ENCODE measurements at places on chromosomes 2 and 18.

- DNase-seq = no peak
Measured at GRCh38 chr2:88190808-88191721, 20.9 kb downstream of the THNSL2 start.

DNA sequence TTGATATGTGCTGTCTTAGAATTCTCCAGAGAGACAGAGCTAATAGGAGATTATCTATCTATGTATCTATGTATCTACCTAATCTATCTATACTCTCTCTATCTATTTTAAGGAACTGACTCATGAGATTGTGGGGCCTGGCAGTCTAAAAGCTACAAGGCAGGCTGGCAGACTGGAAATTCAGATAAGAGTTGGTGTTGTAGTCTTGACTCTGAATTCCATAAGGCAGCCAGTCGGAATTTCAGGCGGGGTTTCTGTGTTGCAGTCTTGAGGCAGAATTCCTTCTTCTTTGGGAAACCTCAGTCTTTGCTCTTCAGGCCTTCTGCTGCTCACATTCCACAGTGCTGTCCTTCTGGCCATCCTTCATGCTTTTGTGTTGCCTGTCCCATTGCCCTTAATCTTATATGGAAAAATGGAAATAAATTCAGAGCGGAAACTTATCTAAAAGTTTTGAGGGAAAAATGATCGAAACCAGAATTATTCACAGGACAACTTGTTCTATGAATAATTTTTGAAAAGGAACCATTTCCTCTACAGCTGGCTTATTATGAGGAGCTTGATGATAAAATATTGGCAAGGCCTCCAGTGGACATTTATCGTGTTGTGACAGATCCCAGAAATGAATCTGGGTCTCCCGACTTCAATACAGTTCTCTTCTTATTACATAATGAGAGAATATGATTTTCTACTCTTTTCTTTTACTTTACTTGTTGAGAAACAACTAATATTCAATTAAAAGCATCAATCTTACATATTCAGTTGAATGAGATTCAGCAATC lies 10.8 kb downstream of the IL1RL1 start:
- DNase-seq = no peak

DNA sequence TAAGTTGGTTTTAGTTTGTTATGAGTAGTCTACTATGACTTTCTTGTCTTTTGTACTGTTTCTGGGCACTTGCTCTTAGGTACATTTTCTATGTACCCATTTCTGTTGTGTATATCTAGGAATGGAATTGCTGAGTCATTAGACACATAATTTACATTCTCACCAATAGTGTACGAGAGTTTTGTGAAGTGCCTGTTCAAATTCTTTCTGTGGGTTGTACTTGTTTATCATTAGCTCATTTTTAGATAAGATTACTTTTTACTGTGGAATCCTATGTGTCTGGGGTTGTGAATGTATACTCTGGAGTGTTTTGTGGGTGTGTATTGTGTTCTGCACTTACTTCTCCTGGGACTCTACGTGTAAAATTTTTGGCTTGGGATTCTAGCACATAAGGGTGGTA lies 36.6 kb upstream of the CD28 start:
- DNase-seq = no peak

- DNase-seq = no peak
Measured at GRCh38 chr2:144146076-144146475, 373.8 kb downstream of the ZEB2 start.

GRCh38 chr2:97673915-97674283 lies 4.4 kb downstream of the C2orf92 start:
- no peak for DNase-seq

DNA sequence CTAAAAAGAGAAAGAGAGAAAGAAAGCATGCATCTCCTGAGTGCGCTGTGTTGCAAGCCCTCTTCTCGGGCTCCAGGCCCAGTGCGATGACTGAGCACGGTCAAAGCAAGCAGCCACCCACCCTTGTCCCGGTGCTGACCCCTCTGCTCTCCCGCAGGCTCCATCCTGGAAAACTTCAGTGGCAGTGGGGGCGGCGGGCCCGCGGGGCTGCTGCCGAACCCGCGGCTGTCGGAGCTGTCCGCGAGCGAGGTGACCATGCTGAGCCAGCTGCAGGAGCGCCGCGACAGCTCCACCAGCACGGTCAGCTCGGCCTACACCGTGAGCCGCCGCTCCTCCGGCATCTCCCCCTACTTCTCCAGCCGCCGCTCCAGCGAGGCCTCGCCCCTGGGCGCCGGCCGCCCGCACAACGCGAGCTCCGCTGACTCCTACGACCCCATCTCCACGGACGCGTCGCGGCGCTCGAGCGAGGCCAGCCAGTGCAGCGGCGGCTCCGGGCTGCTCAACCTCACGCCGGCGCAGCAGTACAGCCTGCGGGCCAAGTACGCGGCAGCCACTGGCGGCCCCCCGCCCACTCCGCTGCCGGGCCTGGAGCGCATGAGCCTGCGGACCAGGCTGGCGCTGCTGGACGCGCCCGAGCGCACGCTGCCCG lies 252.5 kb downstream of the GLI2 start:
- no peak for DNase-seq

- DNase-seq = no peak
Measured at GRCh38 chr2:190219186-190219585, 100.4 kb downstream of the HIBCH start.

DNA sequence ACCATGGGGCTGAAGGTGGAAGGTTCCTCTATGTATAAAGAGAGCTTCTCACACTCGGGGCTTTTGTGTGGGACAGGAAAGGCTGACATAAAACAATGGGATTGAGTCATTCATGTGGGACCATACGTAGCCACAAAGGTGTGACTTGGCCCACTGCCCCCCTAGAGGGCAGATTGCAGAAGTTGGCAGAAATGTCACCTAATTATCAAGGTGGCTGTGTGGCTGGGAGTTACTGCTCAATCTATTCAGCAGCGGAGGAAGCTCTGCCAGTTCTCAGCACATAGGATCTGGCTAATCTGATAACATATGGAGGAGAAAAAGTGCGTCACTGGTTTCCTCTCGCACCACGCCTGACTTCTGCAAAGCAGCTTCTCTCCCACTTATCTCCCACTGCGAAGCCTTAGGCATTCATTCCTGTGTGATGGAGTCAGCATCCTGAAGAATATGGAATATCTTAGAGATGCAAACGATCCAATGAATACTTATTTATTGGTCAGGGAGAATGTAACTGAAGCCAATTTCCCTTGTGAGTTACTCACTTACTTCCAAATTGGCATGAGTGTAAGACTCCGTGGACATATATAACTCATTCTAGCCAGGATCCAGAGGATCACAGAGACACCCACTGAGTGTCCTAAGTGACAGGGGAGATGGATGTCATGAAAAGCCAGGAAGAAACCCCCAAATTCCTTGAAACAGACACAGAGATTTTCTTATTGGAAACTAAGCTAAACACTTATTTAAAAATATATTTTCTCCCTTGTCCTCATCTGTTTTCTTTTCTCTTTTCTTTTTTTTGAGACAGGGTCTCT lies 344.8 kb downstream of the TGIF1 start:
- no peak for DNase-seq

GRCh38 chr2:84901593-84902120 lies 3.8 kb upstream of the TMSB10 start:
- no peak for DNase-seq

DNA sequence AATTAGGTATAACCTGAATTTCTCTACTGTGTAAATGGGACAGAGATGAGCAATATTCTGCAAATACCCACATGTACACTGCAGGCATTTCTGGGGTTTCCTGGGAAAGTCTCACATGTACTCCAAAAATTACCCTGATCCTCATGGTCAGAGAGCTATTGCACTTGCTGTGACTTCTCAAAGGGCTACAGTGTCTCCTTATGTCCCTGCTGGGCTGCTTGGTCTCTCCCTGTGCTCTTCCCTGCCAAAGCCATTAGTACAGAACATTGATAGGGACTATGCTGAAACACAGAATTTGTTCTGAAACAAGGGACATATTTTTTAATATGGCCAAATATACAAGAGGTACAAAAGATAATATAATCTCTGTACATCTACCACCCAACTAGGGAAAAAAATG lies 924.4 kb upstream of the NXPH2 start:
- DNase-seq = no peak

DNA sequence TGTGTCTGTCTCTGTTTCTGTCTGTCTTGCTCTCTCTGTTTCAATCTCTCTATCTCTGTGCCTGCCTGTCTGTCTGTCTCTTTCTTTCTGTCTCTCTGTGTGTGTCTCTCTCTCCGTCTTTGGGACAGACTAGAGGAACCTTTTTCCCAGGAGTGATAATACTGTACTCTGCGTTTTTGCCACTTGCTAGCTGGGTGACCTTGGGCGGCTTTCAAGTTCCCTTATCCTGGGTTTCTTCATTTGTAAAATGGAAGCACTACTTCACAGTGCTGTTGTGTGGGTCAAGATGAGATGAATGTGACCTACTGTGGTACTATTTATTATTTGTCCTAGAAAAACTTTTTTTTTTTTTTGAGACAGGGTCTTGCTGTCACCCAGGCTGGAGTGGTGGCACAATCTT lies 42.4 kb downstream of the HPCAL1 start:
- DNase-seq = no peak

GRCh38 chr2:45373534-45373933 lies 237.5 kb downstream of the SRBD1 start:
- DNase-seq = no peak

GRCh38 chr2:18475884-18476283 lies 84.6 kb downstream of the RDH14 start:
- no peak for DNase-seq

- DNase-seq = no peak
Measured at GRCh38 chr2:120885321-120885720, 149.7 kb downstream of the GLI2 start.

DNA sequence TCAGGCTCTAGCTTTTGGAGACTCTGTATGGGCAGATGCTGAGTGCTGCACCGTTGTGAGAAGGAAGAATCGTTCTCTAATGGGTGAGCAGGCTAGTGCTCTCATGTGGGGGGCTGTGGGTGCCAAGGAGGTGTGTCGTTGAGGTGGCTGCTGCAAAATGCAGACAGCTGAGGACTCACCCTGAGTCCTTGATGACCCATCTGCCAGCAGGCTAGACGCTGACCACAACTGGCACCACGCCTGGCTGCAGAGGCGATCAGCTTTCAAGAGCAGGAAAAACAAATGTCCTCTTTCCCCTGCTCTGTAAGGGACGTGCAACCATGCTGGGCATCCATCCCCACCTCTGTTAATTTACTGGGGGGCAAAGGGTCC lies 48.2 kb downstream of the HAUS1 start:
- no peak for DNase-seq

DNA sequence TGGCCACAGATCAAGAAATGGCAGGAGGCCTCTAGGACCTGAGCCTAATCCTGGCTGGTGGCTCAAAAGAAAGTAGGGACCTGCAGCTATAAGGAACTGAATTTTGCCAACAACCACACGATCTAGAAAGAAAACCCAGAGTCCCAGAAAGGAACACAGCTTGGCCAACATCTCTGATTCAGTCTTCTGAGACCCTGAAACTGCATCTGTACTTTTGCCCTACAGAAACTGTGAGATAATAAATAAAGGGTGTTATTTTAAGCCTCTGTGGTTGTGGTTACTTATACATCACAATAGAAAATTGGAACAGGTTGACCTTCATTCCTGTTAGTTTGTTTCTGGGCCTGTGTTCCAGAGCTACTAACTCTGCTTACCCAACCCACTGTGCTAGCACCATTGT lies 356.8 kb upstream of the ST6GAL2 start:
- no peak for DNase-seq

GRCh38 chr2:218884519-218884918 lies 3.9 kb downstream of the WNT10A start:
- no peak for DNase-seq

GRCh38 chr2:12717191-12718014 lies 667 bp downstream of the TRIB2 start:
- no peak for DNase-seq

DNA sequence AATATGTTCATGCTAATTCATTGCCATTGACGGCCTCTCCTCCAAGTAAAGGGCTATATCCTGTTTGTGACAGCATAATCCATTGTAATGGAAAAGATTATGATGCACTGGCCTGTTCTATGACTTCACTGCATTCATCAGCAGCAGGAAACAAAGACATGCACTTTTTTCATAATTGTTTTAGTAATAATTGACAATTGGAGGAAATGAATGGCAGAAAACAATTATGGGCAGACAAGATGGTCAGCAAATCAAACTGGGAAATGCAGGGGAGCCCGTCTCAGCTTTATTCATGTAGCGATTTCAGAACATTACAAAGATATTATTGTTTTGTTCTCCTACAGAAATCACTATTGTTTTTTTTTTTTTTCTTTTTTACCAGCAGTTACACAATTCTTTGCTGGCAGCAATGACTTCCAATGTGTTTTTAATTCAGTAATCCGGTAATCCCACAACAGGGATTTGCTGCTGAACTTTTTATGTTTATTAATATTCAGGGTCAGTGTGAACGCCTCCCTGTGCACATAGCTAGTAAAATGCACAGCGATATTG lies 33.8 kb upstream of the RASGRP3 start:
- DNase-seq = no peak
